ENCODE measurements at places on chromosomes 11 and 22.

DNA sequence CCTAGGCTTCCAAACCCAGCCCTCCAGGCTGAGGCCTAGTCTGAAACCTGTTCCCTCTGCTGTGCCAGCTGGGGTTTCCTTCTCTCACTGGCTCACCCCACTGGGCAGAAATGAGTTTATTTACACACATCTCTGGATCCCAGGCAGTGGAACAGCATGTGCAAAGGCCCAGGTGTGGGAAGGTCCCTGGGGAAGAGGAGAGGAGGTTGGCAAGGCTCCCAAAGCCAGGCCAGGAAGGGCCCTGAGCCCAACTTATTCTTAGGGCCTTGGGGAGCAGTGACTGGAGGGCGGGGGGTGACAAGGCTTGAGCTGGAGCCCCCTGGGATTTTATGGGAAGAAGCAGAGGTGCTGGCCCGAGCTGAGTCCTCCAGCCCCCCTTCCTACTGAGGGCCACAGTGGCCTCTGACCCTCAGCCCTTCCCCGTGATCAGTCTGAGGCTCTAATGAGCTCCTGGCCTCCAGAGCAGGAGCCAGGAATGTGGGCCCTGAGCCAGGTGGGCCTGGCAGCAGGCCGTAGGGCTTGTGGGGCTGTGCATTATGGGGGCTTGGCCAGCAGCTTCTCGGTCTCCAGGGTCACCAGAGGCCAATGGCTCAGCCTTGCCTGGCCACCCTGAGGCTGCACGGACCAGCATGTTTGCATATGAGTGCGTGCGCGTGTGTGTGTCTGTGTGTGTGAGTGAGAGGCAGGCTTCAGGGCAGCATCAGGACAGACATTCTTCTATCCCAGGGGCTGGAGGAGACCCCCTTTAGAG is 2.9 kb downstream of the MYO7A start:
- no peak overlapping the region for H3K4me3 ChIP-seq
- H3K36me3 ChIP-seq: no peaks in the 10 kb centered on the region
- H3K4me1 ChIP-seq: no peaks in the 10 kb centered on the region
- peak; percentile 76 for DNase-seq
- no peak overlapping the region for H3K27ac ChIP-seq

- H3K4me3 ChIP-seq: no peak overlapping the region
- H3K36me3 ChIP-seq: peaks cover 3% of the 10 kb centered on the region
- no peak overlapping the region for H3K27ac ChIP-seq
- no peak for DNase-seq
These were observed 12.3 kb upstream of the DLAT start for GRCh38 chr11:112012874-112013273.

- H3K27ac ChIP-seq: no peak overlapping the region
- no peaks in the 10 kb centered on the region for H3K27me3 ChIP-seq
These were observed 69.1 kb downstream of the FCHSD2 start for GRCh38 chr11:73072935-73073481.

- H3K27ac ChIP-seq: no peak overlapping the region
- no peaks in the 10 kb centered on the region for H3K27me3 ChIP-seq
- no peaks in the 10 kb centered on the region for H3K4me1 ChIP-seq
- no peak overlapping the region for H3K4me3 ChIP-seq
- H3K36me3 ChIP-seq: no peaks in the 10 kb centered on the region
These were observed 1348.2 kb upstream of the RAG2 start for GRCh38 chr11:37946155-37946766.

DNA sequence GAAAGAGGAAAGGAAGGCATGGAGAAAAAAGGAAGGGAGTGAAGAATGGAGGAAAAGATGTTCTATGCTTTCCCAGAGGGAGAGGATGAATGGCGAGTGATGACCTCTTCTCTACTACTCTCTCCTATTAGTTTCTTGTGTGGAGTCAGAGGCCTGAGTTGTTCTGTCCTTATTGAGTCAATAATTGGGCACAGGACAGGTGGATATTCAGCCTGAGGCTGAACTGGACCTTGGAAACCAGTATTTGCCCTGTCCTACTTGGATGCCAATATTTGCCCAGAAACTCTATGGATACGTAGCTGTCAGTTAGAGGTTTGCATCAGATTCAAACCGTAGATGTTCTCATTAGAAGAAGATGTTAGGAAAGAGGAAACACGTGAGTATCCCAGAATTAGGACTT is 17.6 kb upstream of the SWAP70 start:
- no peaks in the 10 kb centered on the region for H3K27me3 ChIP-seq
- H3K4me1 ChIP-seq: peaks cover 2% of the 10 kb centered on the region
- H3K27ac ChIP-seq: no peak overlapping the region
- no peaks in the 10 kb centered on the region for H3K36me3 ChIP-seq
- no peak for DNase-seq

- DNase-seq: no peak
- no peak overlapping the region for H3K4me3 ChIP-seq
- no peaks in the 10 kb centered on the region for H3K36me3 ChIP-seq
- H3K27me3 ChIP-seq: no peaks in the 10 kb centered on the region
- no peak overlapping the region for H3K27ac ChIP-seq
These were observed 37.2 kb downstream of the POU2AF3 start for GRCh38 chr11:111335549-111335948.

DNA sequence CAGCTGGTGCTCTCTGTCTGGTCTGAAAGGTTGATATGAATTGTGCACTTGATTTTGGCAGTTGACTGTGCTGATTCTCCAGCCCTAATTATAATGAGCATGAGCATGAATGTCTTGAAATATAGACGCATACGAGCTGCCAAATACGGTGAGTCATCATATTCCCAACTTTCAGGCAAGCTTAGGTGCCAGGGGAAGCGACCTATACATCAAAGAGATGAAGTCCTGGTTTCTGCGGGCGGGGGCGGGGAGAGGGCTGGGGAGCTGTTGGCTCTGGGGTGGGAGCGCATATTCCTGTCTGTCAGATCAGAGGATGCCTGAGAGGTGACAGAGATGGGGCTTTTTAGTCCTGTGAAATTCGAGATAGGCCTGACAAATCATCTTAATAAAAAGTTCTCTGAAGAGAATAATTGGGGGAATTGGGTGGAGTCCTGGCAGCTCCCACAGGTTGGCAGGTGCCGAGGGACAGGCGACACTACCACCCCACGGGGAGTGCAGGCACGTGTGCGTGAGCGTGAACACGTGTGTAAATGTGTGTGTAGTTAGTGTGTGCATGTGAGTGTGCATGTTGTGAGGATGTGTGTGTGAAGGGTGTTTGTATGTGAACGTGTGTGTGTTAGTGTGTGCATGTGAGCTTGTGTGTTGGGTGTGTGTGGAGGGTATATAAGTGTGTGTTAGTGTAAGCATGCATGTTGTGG is 865.3 kb downstream of the TBC1D22A start:
- H3K4me1 ChIP-seq: no peaks in the 10 kb centered on the region
- H3K4me3 ChIP-seq: no peak overlapping the region
- no peaks in the 10 kb centered on the region for H3K36me3 ChIP-seq
- H3K27ac ChIP-seq: no peak overlapping the region
- no peaks in the 10 kb centered on the region for H3K27me3 ChIP-seq

DNA sequence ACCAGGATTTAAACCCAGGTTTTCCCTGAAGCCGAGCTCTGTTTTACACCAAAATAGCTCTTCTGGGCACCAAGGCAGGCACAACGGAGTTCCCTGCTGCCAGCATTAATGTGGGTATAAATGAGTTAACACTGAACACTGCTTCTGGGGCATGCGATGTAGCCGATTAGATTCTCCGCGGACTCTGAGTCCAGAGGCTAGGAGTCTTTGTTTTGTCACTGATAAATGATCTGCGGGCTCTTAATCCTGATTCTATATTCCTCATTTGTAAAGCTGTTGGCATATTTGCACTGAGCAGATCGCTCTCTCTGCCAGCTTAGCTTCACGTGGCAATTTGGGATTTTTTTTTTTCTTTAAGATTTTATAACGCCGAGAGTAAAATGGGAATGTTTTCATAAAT is 16.8 kb upstream of the LDLRAD3 start:
- H3K4me3 ChIP-seq: no peak overlapping the region
- no peaks in the 10 kb centered on the region for H3K4me1 ChIP-seq
- H3K27ac ChIP-seq: no peak overlapping the region
- DNase-seq: peak; percentile 62

- DNase-seq: no peak
- H3K4me1 ChIP-seq: peaks cover 26% of the 10 kb centered on the region
- no peaks in the 10 kb centered on the region for H3K27me3 ChIP-seq
- H3K4me3 ChIP-seq: no peak overlapping the region
- H3K27ac ChIP-seq: peak overlapping the region; percentile 99
These were observed 6.2 kb downstream of the PICALM start for GRCh38 chr11:86062719-86063118.

- no peaks in the 10 kb centered on the region for H3K4me1 ChIP-seq
- no peaks in the 10 kb centered on the region for H3K36me3 ChIP-seq
- no peak overlapping the region for H3K27ac ChIP-seq
- no peaks in the 10 kb centered on the region for H3K27me3 ChIP-seq
- no peak for DNase-seq
- no peak overlapping the region for H3K4me3 ChIP-seq
These were observed 470.6 kb downstream of the NTM start for GRCh38 chr11:131841028-131841427.

- H3K27ac ChIP-seq: no peak overlapping the region
- no peak overlapping the region for H3K4me3 ChIP-seq
- no peaks in the 10 kb centered on the region for H3K27me3 ChIP-seq
- peak; percentile 64 for DNase-seq
These were observed 1.7 kb downstream of the HPX start for GRCh38 chr11:6438979-6439571.

DNA sequence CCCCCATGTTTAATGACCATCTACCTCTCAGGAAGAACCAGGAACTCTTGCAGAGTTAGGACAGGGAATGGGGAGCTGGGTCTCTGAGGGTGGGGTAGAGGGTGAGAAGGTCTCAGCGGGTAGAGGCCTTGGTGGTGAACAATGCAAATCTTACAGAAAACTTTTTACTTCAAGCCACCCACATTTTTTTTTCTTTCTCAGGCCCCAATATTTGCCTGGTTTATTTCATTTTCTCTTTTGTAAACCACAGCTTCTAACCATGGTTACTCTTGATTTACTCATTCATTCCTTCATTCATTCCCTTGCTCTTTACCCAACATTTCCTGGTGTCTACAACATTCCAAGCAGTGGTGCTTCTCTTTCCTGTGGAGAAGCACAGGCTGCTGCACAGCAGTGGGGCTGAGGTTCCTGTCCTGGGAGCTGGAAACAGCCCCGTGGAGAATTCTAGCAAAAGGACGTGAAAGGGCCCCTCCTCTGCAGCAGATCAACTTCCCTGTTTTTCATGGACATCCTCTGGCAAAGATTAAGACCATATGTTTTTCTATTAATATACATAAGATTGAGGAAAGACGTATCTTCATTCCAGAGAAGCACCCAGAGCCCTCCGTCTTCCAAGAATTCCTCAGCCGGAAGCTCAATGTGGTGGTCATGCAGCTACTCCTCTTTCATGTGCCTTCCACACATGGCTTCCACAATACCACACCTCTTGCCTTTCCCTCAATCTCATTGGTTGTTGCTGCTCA is 224.4 kb upstream of the SESN3 start:
- no peak for DNase-seq
- no peak overlapping the region for H3K4me3 ChIP-seq
- no peak overlapping the region for H3K27ac ChIP-seq

DNA sequence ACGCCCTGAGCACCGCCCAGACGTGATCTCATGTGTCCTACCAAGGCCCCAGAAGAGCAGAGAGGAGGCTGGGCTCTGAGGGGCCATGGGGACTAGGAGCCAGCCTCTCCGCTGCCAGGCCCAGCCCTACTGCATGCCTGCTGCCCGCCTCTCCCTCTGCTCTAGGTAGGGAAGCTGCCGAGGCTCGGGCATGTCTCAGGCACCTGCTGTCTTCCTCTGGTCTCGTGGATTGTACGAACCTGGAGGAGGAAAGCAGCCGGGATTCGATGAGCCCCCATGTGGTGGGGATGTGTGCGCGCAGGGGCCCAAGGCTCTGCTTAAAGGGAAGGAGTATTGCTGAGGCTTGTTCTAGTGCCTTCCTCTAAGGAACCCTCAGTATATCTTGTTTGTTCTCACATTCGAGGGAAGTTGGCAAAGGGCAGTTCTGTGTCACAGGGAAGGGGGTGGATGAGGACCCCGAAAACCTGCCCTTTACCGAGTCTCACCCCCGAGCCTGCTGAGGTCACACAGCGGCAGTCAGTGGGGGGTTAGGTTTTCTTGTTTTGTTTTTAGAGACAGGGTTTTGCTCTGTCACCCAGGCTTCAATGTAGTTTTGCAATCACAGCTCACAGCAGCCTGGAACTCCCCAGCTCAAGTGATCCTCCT is 21.2 kb downstream of the DAGLA start:
- no peaks in the 10 kb centered on the region for H3K27me3 ChIP-seq
- no peak overlapping the region for H3K27ac ChIP-seq
- no peak overlapping the region for H3K4me3 ChIP-seq

GRCh38 chr22:49364398-49364797 is 463.3 kb downstream of the BRD1 start:
- no peak overlapping the region for H3K4me3 ChIP-seq
- no peak for DNase-seq
- no peaks in the 10 kb centered on the region for H3K27me3 ChIP-seq
- H3K36me3 ChIP-seq: no peaks in the 10 kb centered on the region
- H3K27ac ChIP-seq: no peak overlapping the region
- H3K4me1 ChIP-seq: peaks cover 4% of the 10 kb centered on the region

GRCh38 chr11:11406652-11407051 is 53.6 kb upstream of the CSNK2A3 start:
- no peak for DNase-seq
- peaks cover 4% of the 10 kb centered on the region for H3K27me3 ChIP-seq
- H3K36me3 ChIP-seq: no peaks in the 10 kb centered on the region
- no peak overlapping the region for H3K4me3 ChIP-seq
- H3K4me1 ChIP-seq: peaks cover 46% of the 10 kb centered on the region

- H3K4me3 ChIP-seq: peak overlapping the region; percentile 62
- no peaks in the 10 kb centered on the region for H3K36me3 ChIP-seq
- 0 out of 2 replicates have a peak, but pooled peaks cover 4% of the 10 kb centered on the region for H3K4me1 ChIP-seq
These were observed 371 bp downstream of the SMCO4 start for GRCh38 chr11:93542811-93543229.

- no peaks in the 10 kb centered on the region for H3K36me3 ChIP-seq
- H3K27me3 ChIP-seq: no peaks in the 10 kb centered on the region
- H3K4me3 ChIP-seq: no peak overlapping the region
- no peak overlapping the region for H3K27ac ChIP-seq
These were observed 267.2 kb downstream of the DCDC1 start for GRCh38 chr11:31102316-31102715.

GRCh38 chr22:19769393-19769715 is 8.8 kb downstream of the TBX1 start:
- H3K27ac ChIP-seq: no peak overlapping the region
- H3K27me3 ChIP-seq: peaks cover 34% of the 10 kb centered on the region
- no peak for DNase-seq
- no peaks in the 10 kb centered on the region for H3K4me1 ChIP-seq
- no peaks in the 10 kb centered on the region for H3K36me3 ChIP-seq

DNA sequence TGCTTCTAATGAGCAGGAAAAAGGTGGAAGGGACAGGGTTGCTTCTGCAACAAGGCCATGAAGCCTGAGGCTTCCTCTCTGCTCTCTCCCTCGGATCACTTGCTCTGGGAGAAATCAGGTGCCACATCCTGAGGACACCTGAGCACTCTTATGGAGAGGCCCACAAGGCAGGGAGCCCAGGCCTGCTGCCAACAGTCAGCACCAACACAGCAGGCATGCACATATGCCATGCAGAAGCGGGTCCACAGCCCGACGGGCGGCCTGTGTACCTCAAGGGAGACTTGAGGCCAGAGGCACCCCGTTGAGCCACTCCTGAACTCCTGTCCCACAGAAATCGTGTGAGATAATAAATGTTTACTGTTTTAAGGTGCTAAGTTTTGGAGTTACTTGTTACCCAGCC is 9.5 kb downstream of the TTLL12 start:
- DNase-seq: no peak
- no peak overlapping the region for H3K4me3 ChIP-seq
- H3K4me1 ChIP-seq: no peaks in the 10 kb centered on the region
- H3K27ac ChIP-seq: no peak overlapping the region

GRCh38 chr22:24133187-24133965 is 47.9 kb upstream of the SUSD2 start:
- H3K36me3 ChIP-seq: peaks cover 10% of the 10 kb centered on the region
- H3K27me3 ChIP-seq: no peaks in the 10 kb centered on the region
- no peak for DNase-seq
- H3K4me1 ChIP-seq: 0 out of 2 replicates have a peak, but pooled peaks cover 10% of the 10 kb centered on the region
- H3K4me3 ChIP-seq: no peak overlapping the region
- H3K27ac ChIP-seq: no peak overlapping the region
